Stimulated activated CD4-positive, alpha-beta T cell treated with anti-CD3 and anti-CD28 coated beads, Interleukin-4, amount 100 ng/mL, for 1 hour (primary cell): ENCODE measurements at places on chromosomes 1 and 21.

DNA sequence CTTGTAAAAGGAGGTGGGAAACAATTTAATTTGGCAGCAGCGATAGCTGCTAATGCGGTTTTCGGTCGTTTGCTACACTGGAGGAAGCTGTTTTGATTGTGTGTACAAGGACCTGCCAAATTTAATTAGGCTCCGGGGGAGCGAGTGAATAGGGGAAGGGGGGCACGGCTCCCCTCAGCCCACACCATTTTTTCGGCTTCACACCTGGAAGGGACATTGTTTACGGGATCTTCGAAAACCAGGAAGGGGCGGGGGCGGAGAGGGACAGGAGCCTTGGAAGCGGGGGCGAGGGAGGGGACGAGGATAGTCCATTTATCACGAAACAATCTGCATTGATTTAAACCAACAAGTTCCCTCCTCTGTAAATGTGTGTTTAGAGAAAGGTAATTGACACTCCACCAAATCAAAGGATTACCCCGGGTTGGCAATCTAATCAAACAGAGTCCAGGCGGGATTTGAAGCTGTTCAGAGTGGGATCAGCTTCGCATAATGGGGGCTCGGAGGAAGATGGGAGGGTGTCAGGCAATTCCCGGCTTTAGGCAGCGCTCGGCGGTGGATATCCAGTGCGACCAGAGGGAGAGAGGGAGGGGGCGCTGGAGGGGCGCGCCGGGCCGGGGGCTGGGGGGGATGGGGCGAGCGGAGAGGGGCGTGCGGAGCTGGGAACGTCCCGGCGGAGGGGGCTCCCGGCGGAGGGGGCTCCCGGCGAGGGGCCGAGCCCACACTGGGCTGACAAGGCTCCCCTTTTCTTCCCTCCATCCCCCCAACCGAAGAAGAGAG, 9.8 kb downstream of the PAX7 start:
- DNase-seq = no peak

- no peak for DNase-seq
Observed at GRCh38 chr1:115211071-115211745, 121.9 kb upstream of the TSPAN2 start.

DNA sequence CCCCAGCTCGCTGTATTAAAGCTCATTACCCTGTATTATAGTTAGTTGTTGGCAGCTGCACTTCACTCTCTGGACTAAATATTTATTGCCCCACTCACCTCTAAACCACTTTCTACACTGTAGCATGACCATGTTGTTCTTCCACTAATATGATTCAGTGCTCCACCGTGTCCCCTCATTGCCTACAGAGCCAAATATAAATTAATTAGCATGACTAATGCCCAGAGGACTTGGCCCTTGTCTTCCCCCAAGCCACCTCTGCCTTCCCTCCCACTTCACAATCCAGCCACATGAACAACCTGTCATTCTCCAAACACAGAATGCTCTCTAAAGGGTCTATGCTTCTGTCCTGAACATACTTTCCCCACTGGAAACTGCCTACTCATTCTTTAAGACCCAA, 276.5 kb downstream of the PLPP3 start:
- DNase-seq = no peak

- no peak for DNase-seq
Observed at GRCh38 chr21:35508139-35508888, 459.2 kb upstream of the RUNX1 start.

DNA sequence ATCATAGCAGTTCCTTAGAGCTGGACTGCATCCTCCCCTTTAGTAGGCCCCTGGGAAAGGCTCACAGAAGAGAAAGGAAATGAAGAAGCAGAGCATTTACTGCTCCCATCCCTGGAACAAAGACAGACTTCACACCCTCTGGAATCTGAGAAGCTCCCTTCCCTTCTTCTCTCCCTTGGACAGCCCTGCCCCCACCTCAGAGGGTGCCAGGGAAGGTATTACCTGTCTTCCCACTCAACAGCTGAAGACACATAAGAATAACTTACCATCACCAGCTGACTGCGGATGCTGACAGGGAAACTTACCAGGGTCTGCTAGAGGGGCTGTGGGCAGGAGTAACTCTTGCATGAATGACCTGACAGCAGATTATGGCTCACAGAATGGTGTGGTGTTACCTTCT, 14.1 kb upstream of the FAAH start:
- no peak for DNase-seq
